Common myeloid progenitor, CD34-positive (primary cell): ENCODE measurements at places on chromosomes 16 and 17.

GRCh38 chr16:30775392-30776188 is 11.4 kb downstream of the ZNF629 start:
- DNase-seq = peak; percentile 66

DNA sequence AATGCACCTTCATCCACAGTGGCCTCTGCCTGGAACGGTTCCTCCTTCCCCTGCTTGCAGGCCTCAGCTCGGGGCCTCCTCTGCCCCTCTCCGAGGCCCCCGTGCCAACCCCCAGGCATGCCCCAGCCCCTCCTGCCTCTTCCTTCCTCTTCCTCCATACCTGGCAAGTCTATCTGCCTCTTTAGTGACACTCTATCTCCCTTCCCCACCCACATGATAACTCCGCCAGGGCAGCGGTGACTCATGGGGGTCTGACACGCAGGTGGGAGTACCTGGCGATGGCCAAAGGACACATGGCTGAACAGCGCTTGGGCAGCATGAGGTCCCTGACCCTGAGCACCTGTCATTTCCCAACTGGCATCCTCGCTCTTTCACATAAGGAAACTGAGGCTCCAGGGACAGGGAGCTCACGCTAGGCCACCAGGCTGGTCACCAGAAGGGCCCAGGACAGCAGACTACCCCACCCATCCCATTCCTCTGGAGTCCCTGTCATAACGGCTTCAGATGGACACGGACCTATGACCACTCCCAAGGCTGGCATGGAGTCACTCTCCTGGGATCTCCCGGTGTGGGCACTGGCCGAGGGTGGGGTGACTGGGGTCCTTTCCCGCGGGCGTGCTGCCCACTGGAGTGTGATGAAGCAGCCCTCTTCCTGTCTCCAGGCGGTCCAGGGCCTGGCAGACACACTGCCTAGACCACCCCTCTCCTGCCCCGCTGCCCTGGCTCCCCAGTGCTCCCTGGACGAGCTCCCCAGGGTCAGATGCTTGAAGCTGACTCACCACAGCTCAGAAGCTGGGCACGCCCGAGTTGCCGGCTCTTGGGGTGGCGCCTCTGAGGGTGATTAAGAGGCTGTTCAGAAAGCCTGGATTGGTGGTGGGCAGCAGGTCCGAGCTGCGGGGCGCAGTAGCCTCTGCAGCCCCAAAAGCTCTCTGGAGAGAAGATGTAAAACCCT is 100.6 kb downstream of the ENGASE start:
- DNase-seq = no peak

- DNase-seq = peak; percentile 61
These were observed 509.6 kb downstream of the MAF start for GRCh38 chr16:79090966-79091365.

GRCh38 chr17:34996422-34997285 is 16.3 kb downstream of the LIG3 start:
- DNase-seq = no peak
